Activated naive CD4-positive, alpha-beta T cell treated with anti-CD3 and anti-CD28 coated beads for 36 hours (primary cell): ENCODE measurements at places on chromosomes 13 and 19.
A peak's percentile ranks its signal among the peaks of the same experiment; 100 is the strongest.

DNA sequence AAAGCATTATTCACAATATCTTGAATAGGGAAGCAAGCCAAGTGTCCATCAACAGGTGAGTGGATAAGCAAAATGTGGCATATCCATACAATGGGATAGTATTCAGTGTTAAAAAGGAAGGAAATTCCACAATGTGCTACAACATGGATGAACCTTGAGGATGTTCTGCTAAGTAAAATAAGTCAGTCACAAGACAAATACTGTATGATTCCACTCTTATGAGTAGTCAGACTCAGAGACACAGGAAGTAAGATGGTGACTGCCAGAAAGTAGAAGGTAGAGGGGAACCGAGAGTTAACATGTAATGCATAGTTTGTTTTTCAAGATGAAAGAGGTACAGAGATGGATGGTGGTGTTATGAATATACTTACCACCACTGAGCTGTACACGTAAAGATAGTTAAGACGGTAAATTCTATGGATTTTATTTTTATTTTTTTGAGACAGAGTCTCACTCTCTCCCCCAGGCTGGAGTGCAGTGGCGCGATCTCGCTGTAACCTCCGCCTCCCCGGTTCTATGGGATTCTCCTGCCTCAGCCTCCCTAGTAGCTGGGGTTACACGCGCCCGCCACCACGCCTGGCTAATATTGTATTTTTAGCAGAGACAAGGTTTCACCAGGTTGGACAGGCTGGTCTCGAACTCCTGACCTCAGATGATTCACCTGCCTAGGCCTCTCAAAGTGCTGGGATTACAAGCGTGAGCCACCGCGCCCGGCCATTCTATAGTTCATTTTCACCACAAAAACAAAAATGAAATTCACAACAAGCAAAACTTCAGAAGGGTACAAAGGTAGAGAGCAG is 1.0 kb upstream of the CHAMP1 start:
- peak; percentile 72 for DNase-seq

DNA sequence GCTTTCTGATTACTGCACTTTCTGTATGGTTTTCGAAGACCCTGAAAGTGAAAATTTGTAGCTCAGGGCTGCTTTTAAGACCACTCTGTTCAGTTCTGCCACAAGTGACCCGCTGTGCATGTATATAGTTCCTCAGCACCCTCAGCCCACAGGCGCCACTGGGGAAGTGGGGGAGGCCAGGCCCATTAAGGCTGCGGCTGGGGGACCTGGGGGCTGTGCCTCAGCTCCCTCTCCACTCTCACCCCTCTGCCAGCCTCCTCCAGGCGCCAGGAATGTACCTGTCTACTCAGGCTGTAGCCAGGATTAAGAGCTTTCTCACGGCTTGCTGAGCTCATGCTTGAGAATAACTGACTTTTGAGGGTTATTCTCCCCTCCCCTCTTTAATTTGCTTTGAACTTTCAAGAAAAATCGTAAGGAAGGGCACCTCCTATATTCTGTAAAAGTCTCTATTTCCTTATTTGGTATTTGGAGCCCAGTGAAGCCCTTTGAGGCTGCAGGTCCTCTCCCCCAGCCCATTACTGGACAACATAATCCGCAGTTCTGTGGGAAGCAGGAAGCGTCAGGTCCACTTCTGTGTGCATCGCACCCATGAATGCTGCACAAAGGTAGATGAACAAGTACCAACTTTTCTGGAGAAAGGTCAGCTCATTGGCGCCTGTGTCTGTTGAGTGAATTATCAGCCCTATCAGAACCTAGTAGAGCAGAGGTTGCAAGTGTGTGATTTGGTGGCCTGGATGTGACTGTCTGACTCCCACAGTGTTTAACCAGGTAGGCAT is 29.6 kb downstream of the GJA3 start:
- no peak for DNase-seq

DNA sequence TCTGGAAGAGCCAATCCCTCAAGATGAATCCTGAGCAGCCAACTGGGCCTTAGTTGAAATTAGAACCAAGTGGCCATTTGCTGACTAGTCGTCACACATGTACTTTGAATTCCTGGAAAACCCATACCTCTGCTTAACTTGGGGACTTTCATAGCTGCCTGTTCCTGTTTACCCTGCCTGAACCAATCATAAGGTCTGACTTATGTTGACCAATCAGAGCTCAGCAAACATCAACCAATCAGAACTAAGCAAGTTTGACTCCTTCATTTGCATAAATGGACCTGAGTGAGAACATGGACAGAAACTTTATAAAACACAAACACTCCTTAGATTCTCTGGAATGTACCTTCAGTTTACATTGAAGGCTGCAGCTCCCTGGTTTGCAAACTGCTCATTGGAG is 50.8 kb downstream of the LATS2 start:
- no peak for DNase-seq

DNA sequence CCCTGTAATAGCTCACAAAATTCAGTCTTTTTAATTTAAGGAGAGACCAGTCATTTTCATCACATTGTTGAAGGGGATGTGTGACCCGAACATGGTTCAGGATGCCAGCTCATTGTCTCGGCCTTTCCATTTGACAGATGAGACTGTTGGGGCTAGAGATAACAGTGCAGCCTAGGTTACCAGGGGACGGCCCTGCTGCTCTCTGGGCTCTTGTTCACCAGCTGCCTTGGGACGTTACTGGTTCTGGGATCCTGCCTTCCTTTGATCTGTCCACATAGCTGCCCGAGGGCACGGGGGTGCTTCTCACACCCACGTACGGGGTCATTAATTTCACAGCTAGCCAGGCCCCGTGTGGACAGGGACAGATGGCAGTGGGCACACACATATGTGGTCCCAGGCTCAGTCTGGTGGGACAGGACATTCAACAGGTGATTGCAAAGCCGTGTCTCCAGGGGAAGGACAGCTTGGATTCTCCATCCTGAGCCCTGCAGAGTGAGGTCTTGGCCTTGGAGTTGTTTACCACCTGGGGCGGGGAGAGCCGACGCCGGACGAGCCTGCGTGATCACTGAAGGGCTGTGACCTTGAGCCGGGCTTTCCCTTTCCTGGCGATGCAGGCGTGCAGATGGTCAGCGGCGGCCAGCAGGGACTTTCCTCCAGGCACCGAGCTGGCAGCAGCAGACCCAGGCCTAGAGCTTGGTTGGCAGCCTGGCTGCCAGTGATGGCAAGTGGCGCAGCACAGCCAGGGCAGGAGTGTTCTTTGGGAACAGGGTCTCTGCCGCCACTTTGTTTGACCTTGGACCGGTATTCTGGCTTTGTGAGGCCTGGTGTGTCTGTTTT is 26.7 kb upstream of the NPAS1 start:
- no peak for DNase-seq

DNA sequence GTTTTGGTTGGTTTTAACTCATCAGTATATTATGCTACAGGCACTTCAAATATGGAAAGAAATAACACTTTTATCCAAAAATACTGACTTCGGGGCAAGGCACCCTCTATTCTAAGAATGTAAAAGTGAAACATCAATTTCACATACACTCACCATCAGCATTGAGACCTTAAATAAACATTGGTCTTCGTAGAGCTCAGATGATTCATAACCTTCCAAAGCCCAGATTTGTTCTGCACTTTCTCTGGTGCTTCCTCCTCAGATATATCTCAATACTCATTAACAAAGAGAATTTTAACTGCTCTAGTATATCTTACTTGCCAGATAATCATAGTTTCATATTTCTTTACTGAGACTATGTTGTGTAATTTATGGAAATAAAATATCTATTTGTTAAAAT is 794.3 kb downstream of the LIG4 start:
- no peak for DNase-seq

DNA sequence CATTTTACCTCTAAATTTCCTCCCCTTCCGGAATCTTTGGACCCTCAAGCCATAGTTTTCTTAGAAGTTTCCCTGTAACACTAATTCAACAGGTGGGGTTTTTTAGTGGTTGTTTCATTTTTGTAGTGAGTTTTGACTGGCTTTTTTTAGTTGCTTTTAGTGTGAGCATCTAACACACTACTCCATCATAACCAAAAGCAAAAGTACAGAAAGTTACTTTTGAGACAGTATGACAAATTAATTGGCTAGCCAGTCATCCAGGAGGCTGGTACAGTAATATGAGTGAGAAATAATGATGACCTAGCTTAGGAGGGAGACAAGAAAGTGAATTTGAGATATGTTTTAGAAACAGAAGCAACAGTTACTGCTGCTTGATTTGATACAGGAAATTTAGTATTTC is 71.5 kb downstream of the DNAJC15 start:
- DNase-seq, result no peak

- no peak for DNase-seq
These were observed 122.2 kb downstream of the KDM4B start for GRCh38 chr19:5091018-5091683.

DNA sequence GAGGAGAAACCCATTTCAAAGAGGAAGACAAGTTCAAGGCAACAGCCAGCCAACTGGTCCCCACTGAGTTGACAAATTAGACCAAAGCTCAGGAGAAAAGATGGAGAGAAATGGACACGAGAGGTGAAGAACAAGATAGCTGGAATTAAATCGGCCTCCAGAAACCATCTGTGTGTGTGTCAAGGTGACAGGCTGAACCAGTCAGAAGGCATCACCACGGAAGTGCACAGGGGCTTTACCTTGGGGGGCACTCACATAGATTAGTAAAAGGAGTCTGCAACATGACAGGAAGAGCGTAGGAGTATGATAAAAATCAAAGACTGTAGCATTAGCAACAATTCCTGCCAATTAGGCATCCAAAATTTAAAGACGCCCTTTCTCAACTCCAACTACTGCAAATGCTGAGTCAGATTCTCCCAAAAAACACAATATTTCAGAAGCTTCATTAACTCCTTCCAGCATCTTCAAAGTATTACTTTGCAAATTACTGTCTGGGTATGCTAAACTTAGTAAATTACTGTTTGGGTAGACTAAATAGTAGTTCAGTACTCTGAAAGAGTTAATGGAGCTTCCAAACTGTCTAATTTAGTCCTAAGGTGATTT is 66.2 kb downstream of the FOXO1 start:
- DNase-seq, result peak; percentile 76

GRCh38 chr13:111046590-111047141 is 68.4 kb upstream of the ARHGEF7 start:
- DNase-seq, result no peak

DNA sequence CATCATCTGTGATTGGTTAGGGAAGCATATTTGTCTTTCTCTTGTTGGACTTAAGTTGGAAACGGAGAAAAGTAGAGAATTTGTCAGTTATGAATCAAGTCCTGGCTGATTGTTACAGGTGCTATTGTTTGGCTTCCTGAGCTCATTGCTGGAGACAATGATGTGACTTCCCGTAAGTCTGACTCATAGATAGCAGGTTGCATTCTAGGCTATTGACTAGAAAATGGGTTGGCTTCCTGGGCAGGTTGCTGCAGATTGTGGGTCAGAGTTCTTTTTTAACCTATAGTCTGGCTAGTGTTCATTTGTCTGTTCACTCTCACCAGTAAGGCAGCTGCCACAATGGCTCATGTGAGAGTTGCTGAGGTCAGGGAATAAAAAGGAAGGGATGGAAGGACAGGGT is 101.5 kb downstream of the CCNA1 start:
- DNase-seq, result no peak

- no peak for DNase-seq
These were observed 69.1 kb downstream of the CELF5 start for GRCh38 chr19:3293560-3293959.

- no peak for DNase-seq
These were observed 43.0 kb downstream of the COL4A2 start for GRCh38 chr13:110350049-110350448.

GRCh38 chr19:53879140-53880081 is 2.6 kb upstream of the PRKCG start:
- peak; percentile 85 for DNase-seq

GRCh38 chr13:27309401-27309958 is 38.9 kb downstream of the RASL11A start:
- DNase-seq, result no peak

GRCh38 chr13:42114912-42115311 is 66.5 kb downstream of the DGKH start:
- DNase-seq, result no peak

GRCh38 chr19:46648060-46648960 is 12.3 kb upstream of the GNG8 start:
- DNase-seq, result no peak

DNA sequence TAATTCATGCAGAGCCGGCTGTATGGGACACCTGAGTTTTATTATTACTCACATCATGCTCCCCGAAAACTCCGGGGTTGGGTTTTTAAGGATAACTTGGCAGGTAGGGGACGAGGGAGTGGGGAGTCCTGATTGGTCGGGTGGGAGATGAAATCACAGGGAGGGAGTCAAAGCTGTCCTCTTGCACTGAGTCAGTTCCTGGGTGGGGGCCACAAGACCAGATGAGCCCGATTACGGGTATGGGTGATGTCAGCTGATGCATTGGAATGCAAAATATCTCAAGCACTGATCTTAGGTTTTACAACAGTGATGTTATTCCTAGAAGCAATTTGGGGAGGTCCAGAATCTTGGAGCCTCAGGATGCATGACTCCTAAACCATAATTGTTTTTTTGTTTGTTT is 18.6 kb upstream of the COG3 start:
- no peak for DNase-seq

DNA sequence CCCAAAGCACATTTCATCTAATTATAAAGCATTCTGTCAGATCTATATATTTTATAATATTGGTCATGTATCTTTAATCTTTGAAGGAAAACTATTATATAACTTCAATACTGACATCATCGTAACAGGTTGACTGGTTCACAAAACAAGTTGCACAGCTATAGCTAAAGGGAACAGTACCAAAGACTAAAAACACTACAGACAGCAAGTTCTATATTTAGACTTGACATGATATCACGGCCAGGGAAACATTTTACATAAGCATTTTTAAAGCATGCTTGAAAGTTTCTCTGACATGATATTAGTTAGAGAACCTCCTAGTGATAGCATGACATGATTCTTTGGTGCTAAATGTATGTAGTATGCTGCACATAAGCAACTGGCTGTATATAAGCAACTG is 182.5 kb downstream of the NDFIP2 start:
- DNase-seq, result no peak

GRCh38 chr13:104442536-104442935 is 1376.3 kb upstream of the SLC10A2 start:
- DNase-seq, result no peak

DNA sequence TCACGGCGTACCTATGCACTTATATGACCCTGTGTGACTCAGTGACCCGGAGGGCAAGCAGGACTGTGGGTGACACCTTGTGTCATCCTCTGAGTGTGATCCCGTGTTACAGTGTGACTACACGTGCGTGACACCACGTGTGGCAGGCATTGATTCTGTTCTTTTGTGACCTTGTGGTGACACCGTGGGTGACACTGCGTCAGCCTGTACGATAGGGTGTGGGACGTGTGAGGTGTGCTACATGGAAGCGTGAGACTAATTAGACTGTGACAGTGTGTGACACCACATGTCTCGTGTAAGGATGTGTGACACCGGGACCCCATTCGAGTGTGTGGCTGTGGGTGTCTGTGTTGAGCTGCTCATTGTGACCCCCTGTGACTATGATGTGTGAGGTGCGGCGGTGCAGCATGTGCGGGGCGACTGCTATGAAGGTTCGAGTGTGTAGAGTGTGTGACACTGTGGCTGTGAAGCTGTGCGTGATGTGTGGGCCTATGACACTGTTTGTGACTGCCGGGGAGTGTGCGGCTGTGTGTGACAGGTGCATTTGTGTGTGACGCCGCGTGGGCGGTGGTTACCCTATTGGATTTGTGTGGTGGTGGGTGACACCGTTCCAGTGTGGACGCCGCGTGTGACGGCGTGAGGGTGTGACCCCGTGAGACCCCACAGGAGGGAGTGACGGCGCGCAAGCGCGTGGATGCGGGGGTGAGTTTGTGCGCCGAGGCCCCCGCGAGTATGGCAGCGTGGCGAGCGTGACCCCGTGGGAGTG is 399 bp upstream of the SPTBN4 start:
- DNase-seq, result peak; percentile 84
